Astrocyte (in vitro differentiated cells and primary cell): ENCODE measurements at places on chromosomes 2 and 18.

GRCh38 chr2:24894750-24895149, 25.3 kb downstream of the ADCY3 start:
- no peak for DNase-seq

DNA sequence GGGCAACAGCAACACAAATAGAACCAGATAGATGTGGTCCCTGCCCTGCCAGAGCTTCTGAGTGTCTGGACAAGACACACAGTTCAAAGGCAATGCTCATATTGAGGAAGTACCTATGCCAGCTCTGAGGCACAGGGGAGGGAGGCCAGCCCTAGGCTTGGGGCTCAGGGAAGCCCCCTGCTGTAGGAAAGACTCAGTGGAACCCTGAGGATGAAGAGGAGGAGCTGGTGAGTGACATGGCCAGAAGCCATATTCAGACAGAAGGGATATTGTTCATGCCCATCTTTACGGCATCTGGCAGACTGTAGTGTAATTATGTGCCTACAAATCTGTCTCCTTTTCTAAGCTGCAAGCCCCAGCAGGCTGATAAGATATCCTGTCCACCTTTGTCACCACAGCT, 8.8 kb downstream of the SIGLEC15 start:
- DNase-seq = no peak

GRCh38 chr2:240948905-240949790, 43.0 kb downstream of the CROCC2 start:
- no peak for DNase-seq

DNA sequence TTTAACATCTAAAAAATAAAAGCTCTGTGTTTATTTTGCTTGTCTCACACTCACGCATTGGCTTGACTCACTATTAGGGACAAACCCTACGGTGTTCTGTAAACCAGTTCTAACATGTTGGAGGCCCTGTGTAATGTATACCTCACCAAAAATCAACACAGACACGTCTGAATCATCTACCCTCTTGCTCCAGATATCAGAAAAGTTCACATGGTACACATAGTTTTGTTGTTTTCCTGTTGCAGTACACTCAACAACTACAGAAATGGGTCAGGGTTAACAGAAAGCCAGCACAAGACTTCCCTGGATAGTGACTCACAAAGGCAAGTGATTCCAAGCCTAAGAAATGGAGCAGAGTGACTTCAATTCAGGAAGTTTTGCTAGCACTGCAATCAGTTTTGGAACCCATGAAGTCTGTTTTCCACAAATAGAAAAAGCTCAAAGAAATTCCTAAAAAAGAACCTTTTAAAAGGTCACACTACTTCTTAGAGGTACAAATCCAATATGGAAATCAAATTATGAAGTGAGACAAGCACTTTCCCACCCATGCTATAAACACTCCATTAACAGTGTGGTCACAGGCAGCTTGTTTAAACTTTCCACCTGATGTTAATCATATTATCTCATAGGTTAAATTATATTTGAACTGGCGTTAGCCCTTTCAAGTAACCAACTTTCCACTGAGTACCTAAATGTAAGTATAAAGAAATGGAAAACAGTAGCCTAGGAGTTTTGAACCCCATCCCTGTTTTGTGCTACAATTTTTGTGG, 87.4 kb downstream of the GAREM1 start:
- peak; percentile 91 for DNase-seq
